ENCODE measurements at places on chromosomes 7 and 10.

GRCh38 chr7:17524746-17525145 lies 226.3 kb downstream of the AHR start:
- no peak for DNase-seq

- no peak for DNase-seq
Observed at GRCh38 chr10:11014671-11015445, 2.8 kb upstream of the CELF2 start.

- no peak for DNase-seq
Observed at GRCh38 chr7:43647339-43647672, 64.4 kb downstream of the STK17A start.

- no peak for DNase-seq
Observed at GRCh38 chr7:98702021-98702420, 84.9 kb downstream of the NPTX2 start.

DNA sequence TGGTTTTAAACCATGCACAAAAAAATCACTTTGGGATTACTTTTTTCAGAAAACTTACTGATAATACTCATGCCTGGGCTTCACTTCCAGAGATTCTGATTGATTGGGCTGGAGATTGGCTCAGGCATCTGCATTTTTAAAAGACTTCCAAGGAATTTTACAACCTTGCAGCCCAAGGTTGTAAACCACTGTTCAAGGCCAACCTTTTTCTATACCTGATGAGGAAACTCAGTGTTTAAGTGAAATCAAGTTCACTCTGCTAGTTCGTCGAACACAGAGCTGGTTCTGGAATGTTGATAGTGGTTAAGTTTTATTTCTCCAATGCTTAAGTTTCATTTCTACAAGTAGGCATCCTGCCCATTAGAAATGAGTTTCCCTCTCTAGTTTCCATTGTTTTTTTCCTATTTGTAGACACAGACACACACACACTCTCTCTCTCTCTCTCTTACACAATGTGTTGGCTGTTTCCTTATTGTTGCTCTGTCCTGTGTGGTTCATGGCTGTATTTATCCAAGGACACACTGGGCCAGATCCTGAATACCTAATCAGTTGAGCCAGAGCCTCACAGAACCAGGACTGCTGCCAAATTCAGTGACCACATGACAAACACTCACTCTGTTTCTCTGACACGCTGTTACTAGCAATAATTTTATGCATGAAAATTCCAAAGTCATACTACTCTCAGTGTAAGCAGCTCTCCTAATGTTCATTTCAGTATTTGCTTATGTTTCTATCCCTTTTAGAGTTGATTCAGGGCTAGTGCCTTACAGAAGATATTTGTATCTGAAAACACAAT lies 3.7 kb upstream of the IFIT1B start:
- no peak for DNase-seq

- DNase-seq: no peak
Observed at GRCh38 chr10:95793401-95794045, 37.6 kb downstream of the ENTPD1 start.

DNA sequence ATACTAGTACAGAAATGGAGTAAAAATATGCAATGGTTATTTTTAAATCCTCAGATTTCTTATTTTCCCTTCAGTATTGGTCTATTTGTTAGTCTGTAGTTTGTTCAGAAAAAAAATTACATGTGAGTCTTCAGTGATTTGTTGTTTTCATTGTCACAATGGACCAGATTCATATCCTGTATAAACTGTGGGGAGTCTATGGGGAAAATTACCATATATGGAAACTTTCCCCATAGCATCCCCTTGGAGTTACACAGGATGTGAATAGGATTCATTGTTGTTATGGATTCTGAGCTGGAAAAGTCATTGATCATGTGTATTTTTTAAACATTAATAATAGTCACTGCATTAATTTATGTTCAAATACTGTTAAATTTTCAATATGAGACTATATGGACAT lies 72.6 kb downstream of the ST7 start:
- DNase-seq: no peak

DNA sequence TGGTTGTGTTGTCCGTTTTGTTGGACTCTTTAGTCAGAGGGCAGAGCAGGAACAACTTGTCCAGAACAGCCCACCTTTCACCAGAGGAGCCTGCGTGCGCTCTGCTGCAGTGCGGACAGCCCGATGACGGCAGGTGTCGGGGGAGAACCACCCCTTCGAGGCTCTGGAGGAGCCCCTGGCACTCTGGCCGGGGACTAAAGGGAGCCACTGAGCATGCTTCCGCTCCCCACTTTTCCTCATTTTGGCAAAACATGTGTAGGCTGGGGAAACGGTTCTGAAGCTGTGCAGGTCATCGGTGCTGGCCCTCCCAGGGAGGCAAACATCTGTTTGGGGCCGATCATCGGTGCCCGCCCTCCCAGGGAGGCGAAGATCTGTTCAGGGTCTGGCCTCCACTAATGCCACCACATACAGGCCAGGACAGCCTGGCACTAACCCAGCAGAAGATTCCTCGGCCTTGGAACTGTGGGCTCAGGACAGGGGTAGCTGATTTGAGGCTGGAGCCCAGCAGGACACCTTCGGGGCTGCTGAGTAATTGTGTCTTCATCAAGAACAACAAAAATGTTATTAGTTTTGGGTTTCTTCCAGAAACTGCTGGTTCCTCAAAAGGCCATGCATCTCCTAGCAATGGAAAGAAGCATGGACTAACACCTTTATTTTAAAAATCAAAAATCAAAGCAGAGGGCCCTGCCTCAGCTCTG lies 124.4 kb upstream of the TCERG1L start:
- no peak for DNase-seq

DNA sequence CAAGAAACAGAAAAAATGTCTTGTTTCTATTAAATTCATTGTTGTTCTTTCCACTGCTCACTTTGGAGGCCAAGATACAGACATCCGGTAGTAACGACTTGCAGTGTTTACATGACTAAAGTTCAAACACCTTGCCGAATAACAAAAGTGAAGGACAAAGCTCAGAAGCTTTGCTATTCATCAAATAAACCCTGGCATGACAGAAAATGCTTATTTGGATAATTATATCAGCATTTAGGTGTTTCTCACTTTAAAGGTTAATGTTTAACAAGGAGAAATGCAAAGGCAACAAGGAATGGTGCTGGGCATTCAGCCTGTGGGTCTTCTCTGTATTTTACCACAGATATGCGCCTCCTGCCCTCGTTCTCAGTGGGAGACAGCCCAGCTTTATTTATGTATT lies 5.4 kb upstream of the PTF1A start:
- DNase-seq: no peak

- no peak for DNase-seq
Observed at GRCh38 chr10:32049113-32049512, 7.1 kb downstream of the KIF5B start.

GRCh38 chr7:41067576-41067975 lies 635.3 kb downstream of the INHBA start:
- no peak for DNase-seq

GRCh38 chr7:150787321-150788281 lies 12.6 kb downstream of the TMEM176B start:
- DNase-seq: no peak

GRCh38 chr10:129694691-129695243 lies 227.7 kb downstream of the MGMT start:
- no peak for DNase-seq

DNA sequence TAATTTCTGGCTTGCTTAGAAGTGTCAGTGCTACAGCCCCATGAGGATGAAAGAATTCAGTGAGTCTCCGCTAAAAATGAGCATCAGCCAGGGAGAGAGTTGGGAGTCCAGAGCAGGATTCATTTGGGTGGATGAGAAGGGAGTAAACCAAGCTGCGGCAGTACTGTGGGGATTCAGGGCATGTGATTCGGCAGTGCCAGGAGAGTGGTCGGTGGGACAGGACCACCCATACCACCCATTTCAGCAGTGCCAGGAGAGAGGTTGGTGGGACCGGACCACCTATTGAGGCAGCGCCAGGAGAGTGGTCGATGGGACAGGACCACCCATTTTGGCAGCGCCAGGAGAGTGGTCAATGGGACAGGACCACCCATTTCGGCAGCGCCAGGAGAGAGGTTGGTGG lies 144.2 kb downstream of the CELF2 start:
- no peak for DNase-seq

GRCh38 chr10:31075434-31075833 lies 43.8 kb upstream of the ZNF438 start:
- DNase-seq: no peak

- no peak for DNase-seq
Observed at GRCh38 chr7:47191876-47192291, 390.0 kb downstream of the TNS3 start.

DNA sequence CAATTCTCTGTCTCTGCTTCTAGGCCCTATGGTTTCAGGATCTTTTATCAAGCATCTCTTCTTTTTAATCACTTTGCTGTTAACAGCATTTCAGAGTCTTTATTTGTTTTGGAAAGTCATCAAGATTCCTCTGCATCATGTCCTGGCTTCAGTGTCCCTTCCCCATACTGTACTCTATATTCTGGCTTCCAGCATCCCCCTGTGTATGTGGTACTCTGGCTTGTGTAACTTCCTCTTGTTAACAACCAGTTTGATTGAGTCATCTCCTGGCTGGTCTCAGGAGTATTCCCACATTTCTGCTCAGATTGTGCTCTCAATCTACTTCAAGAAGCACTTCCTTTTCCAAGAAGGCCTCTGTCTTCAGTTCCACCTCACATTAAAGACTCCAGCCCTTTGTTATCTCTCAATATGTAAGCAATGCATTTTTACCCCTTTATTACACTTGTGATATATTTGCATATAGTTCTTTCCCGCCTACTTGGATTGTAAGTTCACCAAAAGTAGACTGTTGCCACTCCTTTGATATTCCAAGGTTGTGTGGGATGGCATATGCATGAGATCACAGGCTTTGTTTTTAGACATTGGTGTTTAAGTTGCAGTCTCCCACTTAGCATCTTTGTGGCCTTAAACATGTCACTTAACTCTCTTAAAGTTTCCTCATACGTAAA lies 15.1 kb upstream of the ATE1 start:
- DNase-seq: no peak

GRCh38 chr10:77877441-77878344 lies 48.9 kb downstream of the DLG5 start:
- no peak for DNase-seq

DNA sequence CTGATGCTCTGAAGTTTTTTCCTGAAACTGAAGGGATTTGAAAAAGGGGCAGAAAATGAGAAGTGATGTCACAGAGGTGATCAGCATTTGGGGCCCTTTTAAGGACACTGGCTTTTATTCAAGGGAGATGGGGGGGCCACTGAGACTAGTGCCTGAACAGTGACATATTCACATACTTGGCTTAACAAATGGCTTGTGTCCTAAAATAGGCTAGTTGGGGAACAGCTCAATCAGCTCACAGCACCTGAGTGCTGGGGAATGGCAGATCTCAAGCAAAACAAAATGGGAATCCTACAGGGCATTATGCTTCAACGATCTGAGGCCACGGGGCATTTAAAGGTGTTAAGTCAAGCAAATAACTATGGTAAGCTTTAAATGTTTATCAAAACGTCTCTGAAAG lies 90.1 kb downstream of the UBE2H start:
- no peak for DNase-seq

DNA sequence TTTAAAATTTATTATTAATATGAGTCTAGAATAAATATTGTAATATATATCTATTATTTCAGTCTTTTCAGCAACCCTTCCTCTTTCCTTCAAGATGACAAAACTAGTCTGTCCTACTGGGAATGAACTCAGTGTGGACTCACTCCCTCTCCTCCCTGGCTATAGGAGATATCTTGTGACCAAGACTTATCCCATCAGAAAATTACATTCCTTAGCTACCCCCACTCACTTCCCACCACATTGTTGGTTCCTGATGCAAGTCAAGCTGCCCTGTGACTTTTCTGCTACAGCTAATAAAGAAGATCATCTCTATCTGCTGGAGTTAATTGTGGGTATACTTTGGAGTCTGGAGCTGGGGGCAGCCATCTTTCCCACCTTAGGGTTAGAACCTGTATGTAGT lies 28.0 kb upstream of the MCU start:
- no peak for DNase-seq

GRCh38 chr10:87603196-87603595 lies 56.5 kb upstream of the PAPSS2 start:
- no peak for DNase-seq

- DNase-seq: no peak
Observed at GRCh38 chr10:98444314-98445006, 2.3 kb downstream of the HPS1 start.

DNA sequence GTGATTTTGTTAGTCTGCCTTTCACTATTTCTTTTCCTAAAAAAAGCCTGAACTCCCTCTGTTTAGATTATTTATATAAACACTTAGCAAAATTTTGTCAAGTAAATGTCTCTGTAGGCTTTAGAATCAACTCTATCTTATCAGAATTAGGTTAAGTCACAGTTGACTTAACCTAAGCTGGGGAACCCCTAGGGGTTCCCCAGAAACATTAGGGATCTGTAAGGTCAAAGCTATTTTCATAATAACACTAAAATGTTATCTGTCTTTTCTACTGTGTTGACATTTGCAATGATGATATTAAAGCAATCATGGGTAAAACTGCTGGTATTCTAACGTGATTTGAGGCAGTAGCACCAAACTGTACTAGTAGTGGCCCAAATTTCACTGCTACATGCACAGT lies 24.3 kb downstream of the DYNC1I1 start:
- DNase-seq: no peak

DNA sequence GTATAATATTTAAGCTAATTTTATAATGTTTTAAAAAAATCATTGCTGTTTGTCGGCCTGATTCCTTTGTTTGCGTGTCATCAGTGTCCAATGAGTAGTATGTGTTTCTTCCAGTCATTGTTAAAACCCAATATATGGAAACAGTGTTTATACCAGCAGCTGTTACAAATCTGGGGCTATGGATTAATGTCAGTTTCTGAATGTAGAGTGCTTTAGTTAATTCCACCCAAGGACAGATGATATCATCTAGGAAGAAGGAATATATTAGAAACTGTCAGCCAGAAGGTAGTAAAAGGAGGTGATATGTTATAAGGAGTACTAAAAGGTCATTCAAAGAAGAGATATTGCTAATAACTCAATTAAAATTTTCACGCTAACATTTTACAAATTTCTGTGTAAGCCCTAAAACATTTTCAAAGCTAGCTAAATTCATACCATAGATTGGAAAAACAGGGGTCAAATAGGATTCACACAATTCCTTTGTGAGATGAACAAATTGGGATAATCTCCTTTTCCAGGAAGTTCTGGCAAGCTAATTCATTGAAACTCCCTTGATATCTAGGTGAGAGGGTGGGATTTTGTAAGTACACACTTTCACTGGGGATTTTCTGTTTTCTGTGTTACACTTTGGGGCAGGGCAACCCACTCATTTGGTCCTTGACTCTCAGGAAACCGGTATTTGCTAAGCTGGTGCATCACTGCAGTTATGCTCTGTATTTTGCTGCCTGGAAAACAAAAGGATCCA lies 448.8 kb downstream of the LRMDA start:
- no peak for DNase-seq

- DNase-seq: no peak
Observed at GRCh38 chr10:75395066-75395931, 6.3 kb downstream of the ZNF503 start.

DNA sequence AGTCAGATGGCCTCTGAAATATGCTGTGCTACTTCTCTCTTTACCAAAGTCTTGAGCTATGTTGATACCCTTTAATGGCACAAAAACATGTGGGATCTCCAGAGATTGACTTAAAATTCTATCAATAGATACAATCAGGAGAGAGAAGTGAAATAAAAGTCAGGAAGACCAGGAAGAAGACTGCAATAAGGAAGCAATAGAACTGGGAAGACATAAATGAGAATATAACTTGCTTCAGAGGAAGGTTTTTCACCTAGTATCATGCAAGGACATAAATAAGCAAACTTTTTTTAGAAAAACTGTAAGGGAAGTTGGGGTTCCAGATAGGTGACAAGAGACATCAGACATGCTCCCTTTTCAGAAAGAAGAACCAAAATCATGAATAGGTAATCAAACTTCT lies 227.3 kb downstream of the XPNPEP1 start:
- no peak for DNase-seq

GRCh38 chr10:27020243-27020642 lies 80.1 kb downstream of the ANKRD26 start:
- no peak for DNase-seq
